ENCODE measurements at places on chromosomes 6 and 20. TPM values are rescaled to one million over a fixed set of nuclear protein-coding genes. Genes with fewer than 3 reads are reported as not detected.

The TMC2 gene
- 3.5 TPM for total RNA-seq

The APCDD1L gene
- total RNA-seq, result not detected

The LY6G6F gene
- total RNA-seq, result not detected

The TRIM31 gene
- total RNA-seq, result not detected

The EPHA7 gene
- total RNA-seq, result 87.4 TPM

The ZC2HC1B gene
- total RNA-seq, result not detected

The ZBTB9 gene
- total RNA-seq, result 10.6 TPM

The BPIFB4 gene
- not detected for total RNA-seq

The HLA-DOA gene
- total RNA-seq, result 1.2 TPM

The DPPA5 gene
- not detected for total RNA-seq

The CST4 gene
- total RNA-seq, result not detected

The NHLRC1 gene
- total RNA-seq, result 4.4 TPM

The CLDN20 gene
- not detected for total RNA-seq

The IPCEF1 gene
- 13.6 TPM for total RNA-seq

The EEF1A2 gene
- total RNA-seq, result 313 TPM
